ENCODE measurements at places on chromosomes 6 and 20.

GRCh38 chr20:53655625-53656292 is 62.1 kb upstream of the ZNF217 start:
- no peak for DNase-seq

DNA sequence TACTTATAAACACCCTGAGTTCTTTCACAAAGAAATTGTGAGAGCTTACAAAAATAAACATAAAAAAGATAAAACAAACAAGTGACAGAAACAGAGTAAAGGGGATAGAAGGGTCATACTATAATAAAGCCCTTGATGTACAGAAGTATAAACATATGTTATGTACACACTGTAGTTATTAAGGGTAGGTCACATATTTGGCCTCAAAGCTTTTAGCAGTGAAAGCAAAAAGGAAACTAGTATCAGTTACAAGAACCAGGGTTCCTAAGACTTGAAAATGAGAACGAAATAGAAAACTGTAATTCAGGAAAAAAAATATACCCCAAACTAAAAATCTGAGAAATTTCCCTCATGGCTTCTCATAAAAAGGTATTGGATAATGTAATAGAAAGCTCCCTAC is 380.6 kb downstream of the HDGFL1 start:
- DNase-seq, result no peak

GRCh38 chr6:151681433-151682059 is 125.9 kb upstream of the ESR1 start:
- no peak for DNase-seq

DNA sequence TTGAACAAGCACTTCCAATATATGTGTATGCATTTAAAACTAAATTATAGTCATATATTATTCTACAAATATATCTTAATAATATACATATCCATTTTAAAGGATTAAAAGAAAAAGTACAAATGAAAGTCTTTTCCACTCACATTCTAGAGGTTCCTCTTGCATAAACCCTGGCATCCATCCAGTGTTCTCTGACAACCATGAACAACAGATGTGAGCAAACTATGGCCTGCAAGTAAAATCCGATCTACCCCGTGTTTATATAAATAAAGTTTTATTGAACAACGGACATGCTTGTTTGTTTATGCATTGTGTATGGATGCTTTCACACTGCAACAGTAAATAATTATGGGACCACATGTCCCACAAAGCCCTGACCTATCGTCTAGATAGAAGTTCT is 1122.3 kb downstream of the EPHA7 start:
- DNase-seq, result no peak

DNA sequence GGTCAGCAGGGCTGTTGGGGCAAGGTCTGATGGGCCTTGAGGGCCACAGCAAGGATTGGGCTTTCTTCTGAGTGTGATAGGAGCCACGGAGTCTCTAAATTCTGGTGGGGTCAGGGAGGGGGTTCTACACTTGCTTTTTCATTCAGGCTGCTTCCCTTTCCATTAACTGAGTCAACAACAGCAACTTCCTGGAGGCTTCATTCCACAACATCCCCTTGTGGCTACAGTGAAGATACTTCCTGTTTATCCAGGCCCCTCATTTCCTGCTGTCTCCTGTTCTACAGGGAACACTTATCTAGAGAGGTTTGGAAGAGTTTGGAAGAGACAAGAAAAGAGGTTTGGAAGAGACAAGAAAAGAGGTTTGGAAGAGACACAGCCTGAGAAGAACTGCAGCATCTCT is 144.8 kb upstream of the ENPP5 start:
- DNase-seq, result no peak

DNA sequence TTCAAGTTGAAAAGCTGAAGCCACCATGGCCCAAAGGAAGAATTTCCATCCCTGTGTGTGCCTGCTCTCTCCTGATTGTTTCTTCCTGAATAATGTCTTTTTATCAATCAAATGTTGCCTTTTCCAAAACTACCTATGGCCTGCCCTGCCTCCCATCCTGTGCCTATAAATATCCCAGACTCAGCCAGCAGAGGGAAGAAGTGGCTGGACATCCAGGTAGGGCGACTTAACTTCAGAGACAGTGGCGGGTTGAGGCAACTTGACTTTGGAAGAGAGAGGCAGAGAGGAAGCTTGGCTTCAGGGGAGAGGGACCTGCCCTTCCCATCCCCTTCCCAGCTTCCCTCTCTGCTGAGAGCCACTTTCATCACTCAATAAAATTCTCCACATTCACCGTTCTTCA is 133.0 kb downstream of the LCA5 start:
- DNase-seq, result no peak

DNA sequence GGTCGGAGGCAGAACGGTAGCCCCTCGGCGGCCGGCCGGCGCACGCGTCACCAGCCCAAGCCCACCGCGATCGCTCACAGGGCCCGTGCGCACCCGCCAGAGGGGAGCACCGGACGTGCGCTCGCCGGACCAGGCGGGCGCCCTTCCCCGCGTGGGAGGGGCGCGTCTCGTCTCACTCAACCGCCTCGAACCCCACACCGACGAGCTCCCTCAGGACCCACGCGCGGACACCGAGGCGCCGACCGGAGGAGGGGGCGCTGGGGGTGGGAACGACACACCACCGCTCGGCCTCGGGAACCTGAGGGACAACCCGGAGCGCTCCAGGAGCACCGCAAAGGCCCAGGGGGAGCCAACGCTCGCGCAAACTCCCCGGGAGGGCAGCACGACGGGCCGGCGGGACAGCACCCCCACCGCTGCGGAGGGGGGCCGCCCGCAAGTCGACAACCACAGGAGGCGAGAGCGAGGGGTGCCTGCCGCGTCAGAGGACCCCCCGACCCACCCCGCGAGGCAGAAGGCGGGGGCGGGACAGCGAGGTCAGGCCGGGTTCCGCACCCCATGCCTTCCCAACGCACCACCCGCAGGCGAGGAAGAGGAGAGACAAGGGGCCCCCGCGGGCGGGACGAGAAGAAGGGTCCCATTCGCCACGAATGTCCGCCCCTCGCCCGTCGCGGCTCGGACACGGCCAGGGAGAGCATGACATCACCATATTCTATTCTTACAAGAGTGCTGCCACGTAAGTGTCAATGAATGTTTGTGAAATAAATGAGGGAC is 512.7 kb upstream of the ZNF337 start:
- DNase-seq, result no peak

- DNase-seq, result no peak
Observed at GRCh38 chr6:44653761-44654218, 266.3 kb downstream of the CDC5L start.

GRCh38 chr6:132153221-132153898 is 202.2 kb upstream of the CCN2 start:
- no peak for DNase-seq

DNA sequence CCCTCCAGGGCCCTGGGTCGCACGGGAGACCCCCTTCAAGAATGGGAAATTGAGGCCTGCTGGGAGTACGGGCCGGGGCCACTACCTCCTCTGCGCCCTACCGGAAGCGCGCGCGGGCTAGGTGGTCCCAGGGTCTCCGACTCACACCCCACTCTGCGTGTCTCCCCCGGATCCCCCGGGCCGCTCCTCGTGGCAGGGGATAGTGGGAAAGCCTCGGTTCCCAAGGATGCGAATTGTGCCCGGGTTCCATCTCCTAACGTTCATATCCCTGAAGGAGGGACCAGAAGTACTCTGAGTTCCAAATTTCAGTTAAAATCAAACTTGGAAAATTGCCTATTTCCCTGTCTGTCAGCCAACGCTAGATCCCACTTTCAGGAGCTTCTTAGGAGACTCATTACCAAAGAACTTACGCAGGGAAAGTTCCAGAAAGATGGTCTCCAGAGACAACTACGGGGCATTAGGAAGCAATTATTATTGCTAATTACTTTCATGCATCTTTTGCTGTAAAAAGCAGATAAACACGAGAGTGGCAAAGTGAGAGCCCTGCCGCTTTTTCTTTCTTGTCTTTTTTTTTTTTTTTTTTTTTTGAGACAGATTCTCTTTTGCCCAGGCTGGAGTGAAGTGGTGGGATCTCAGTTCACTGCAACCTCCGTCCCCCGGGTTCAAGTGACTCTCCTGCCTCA is 858 bp downstream of the FAM83D start:
- no peak for DNase-seq

GRCh38 chr6:69796073-69796641 is 653 bp downstream of the LMBRD1 start:
- peak; percentile 90 for DNase-seq

- no peak for DNase-seq
Observed at GRCh38 chr20:16063881-16064280, 509.4 kb downstream of the KIF16B start.

DNA sequence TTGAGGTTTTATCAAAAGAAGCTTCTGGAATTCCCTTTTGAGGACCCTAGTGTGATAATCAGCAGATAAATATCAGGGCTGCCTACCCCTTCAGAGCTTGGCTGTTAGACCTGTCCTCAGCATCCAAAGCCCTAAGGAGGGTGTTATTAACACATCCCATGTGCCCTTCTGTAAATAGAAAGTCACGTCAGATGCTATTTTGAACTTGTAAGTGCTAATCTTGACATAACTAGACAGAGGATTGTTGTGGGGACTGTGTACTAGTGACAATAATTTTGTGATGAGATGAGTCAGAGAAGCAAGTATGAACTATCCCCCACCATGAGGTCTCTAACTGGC is 4.9 kb upstream of the LAMA4 start:
- no peak for DNase-seq

All from vagina (tissue), 2 donors.